Fibroblast of gingiva (primary cell): ENCODE measurements at places on chromosomes 11 and 22.

GRCh38 chr11:45671246-45672171, 6.1 kb upstream of the CHST1 start:
- DNase-seq: no peak

DNA sequence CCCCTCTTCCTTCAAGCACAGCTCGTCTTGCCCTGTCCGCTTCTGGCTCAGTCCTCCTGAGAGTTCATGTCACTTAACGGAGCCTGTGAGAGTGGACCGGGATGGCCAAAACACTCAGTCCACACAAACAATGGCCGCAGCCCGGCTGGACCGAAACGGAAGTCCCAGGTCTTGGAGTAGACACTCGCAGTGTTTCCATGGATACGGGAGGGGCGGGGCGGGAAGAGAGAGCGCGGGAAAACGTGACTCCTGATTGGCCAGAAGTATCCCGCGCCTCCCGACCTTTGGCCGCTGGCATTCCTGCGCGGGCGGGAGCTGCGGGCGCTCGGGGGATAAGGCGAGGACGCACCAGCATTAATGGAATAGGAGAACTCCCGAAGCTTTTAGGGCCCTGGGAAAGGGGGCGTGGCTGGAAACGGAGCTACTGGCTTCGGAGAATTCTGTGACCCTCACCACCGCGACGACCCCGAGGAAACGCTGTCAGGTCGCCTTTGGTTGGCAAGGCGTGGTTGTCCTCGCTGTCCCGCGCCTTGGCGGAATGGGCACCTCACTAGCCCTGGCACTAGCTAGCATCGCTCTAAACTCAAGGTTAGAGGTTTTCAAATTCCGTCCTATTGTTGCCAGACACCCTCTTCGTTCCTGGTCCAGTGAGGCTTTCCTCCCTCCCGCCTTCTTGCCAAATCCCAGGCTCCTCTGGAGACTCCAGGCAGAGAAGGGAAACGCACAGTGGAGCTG, at the start of the genes NLRP14 and ZNF214:
NLRP14 (plus strand) TSS at position 297 of the 735 bp plus-strand sequence. CDS start 18,108 bp downstream, outside the sequence.
ZNF214 (minus strand) TSS at position 164 of the 735 bp plus-strand sequence. CDS start 17,511 bp downstream, outside the sequence.
- DNase-seq: peak; percentile 93

DNA sequence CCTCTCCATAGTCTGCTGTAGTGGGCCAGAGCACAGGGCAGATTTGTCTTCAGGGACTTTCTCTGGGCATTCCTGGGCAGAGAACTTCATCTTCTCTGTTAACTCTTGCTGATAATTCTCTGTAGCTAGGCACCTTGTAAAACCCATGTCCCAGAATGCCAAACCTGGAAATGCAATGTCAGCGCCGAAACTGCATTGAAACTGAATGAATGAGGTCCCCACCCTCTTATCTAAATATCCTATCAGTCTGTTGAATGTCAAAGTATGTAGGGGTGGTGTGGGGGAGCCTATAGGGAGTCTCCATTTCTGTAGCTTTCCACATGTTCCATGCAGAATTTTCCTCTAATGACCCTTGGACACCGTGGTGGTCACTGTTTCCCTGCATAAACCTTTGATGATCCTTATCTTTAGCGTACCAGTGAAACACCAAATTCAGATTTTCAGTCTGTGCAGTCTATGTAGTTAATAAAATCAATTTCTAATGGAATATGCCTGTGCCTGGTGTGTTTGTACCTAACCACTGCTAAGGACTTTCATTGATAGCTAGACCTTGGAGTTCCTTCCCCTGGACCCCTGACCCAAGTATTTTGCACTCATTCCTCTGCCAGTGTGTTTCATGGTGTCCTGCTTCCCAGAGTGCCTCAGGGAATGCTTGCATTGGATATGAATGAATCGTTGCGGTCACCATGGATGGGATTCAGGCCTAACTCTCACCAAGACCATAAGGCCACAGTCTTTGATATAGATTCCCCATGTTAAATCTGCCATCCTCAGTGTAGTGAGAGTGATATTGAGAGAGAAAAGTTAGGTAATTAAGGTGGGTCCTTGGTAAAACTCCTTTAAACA, 2.5 kb upstream of the CABIN1 start:
- DNase-seq: no peak

DNA sequence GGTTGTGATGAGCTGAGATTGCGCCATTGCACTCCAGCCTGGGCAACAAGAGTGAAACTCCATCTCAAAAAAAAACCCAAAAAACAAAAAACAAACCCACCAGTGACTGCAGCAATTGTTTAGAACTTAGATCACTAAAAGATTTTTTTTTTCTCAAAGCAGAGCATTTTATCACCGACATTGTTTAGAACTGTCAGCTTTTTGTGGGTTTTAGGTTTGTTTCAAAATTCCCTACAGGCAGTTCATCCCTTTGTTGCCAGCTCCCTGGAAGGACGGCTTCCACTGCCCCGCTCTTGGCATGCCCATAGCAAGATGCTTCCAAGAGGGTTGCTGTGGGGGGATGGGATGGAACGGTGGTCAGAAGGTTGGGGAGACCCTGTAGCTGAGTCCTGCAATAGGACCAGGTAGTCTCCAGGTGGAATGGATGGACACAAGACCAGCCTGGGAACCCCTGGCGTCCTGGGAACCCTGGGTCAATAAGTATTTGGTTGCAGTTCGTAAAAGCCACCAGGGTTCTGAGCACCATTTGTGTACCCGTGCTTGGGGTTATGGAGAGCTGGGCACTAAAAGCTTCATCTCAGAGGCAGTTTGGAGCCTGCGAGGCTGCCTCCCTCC, 46.7 kb downstream of the TSPAN18 start:
- DNase-seq: no peak

DNA sequence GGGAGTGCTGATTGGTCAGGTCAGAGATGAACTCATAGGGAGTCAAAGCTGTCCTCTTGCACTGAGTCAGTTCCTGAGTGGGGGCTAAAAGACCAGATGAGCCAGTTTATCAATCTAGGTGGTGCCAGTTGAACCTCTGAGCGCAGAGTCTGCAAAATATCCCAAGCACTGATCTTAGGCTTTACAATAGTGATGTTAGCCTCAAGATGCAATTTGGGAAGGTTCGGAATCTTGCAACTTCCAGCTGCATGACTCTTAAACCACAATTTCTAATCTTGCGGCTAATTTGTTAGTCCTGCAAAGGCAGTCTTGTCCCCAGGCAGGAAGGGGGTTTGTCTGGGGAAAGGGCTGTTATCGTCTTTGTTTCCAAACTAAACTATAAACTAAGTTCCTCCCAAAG, 92.3 kb upstream of the PARVA start:
- peak; percentile 79 for DNase-seq

GRCh38 chr11:14587258-14587657, 56.3 kb upstream of the PDE3B start:
- DNase-seq: no peak

- DNase-seq: no peak
Measured at GRCh38 chr11:105858841-105859240, 163.2 kb downstream of the MSANTD4 start.

DNA sequence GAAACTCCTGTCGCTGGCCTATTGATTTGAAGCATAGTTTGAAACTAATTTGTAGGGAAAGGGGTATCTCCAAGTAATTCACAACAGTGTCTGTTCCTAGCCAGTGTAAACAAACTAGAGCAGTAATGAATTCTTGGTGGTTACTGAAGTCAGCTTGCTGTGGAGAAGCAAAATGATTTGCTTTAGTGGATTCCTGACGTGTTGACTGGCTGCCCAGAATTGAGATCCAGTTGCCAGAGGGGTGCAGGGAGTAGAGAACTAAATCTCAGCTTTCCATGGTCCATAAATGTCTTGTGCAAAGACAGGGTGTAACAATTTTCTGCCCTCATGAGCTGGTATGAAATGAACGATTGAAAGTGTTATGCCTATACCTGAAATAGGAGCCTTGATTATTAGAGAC, 382.5 kb upstream of the KIRREL3 start:
- DNase-seq: no peak

DNA sequence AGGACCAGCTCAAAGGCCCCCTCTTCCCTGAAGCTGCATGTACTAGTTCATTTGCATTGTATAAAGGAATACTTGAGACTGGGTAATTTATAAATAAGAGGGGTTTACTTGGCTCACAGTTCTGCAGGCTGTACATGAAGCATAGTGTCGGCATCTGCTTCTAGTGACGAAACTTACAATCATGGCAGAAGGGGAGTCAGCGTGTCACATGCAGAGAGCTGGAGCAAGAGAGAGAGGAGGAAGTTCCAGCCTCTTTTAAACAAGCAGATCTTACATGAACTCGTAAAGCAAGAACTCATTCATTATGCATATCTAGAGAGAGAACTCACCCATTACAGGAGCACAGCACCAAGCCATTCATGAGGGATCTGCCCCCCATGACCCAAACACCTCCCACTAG, 7.1 kb upstream of the HMGXB4 start:
- no peak for DNase-seq

DNA sequence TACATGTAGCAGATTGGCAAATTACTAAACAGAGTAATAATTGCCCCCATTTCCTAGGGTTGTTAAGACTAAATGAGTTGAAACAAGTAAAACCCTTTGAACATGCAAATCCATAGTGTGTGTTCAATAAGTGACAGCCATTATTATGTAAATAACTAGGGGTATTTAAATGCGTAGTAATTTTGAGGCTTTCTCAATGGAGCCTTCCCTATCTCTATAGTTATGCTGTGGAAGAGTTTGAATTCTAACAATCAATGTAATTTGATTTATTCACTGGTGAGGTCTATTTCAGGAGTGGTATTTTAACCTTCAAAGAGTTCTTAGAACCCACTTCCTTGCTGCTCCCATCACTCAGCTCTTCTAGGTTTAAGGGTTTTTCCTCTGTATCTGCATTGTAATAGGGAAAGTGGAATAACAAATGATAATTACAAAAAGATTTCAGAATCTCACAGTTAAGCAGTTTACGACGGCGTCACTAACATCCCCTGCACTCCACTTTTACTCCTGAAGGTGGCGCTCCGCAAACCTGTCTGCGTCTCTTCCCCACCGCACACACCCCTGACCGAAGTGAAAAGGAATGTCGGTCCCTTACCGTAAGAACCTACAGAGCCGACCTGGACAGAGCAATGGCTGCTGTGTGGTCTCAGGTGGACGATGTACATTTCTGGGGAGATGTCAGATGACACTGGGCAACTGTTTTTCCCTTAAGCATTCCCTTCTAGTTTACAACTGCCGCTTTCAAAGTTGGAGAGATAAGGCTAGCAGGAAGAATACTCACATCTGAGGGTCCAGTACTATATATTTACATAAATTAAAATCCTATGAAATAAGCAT, 80.8 kb downstream of the ZC3H12C start:
- DNase-seq: peak; percentile 73

- no peak for DNase-seq
Measured at GRCh38 chr11:6405052-6405667, 13.7 kb downstream of the APBB1 start.

DNA sequence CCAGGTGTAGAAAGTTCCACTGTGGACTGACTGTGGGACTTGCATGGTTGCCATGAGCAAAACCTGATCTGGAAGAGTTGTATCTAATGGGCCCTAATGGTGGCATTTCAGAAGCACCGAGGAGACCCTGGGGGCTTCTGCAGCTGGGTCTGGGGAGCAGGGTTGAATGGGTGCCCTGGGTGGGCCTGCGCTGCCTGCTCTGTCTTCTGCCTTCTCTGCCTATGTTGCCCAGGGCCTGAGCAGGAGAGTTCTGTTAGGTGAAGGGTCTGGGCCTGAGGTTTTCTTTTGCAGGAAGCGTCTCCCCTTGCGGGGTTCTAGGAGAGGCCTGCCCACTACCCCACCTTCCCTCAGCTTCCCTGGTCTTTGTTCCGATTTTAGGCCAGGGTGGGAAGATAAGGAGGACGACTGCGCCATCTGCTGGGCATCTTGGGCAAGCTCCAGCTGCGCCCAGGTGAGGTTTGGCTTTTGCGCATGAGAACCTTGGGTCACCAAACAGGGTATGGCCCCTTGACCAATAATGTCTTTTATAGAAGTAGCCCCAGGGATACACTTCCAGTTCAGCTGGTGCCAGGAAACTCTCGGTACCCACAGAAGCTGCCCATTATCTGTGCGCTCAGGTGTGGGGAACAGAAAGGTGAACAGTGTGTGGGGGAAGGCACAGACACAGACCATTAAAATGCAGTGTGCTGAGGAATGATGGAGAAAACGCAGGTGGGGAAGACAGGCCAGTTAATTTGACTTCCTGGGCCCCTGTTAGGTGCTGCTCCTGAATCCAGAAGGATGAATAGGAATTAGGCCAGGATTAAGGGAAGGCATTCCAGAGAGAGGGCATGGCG, 23.2 kb downstream of the COMMD9 start:
- no peak for DNase-seq

DNA sequence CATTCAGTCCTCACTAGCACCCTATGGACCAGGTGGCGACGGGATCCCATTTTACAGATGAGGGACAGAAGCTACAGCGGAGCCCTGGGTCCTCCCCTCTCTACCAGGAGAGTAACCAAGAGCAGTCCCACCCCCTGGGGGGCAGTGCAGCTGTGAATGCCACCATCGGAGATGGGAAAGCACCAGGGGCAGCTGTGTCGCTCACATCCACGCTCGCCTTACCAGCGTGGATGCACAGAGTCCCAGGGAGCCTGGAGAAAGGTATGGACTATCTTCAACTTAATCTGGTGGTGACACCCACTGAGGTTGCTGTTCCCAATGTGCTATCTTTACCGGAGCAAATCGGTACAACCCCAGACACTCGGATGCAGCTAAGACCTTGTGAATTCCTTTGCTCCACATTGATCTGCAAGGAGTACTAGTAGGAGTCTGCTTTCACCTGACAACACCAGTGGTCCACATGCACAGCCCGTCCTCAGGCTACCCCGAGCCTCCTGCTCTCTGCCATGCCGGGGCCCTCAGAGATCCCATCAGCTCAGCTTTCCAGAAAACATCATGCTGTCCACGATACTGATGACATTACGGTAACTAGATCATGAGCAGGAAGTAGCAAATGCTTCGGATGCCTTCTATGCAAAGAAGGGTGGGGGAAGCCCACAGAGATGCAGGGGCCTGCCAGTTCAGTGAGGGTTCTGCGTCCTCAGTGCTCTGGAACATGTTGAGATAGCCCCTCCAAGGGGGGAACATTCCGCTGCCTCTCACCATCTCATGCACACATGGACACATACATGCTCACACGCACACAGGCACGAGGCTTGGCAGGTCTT, 126.0 kb downstream of the CTTN start:
- no peak for DNase-seq

DNA sequence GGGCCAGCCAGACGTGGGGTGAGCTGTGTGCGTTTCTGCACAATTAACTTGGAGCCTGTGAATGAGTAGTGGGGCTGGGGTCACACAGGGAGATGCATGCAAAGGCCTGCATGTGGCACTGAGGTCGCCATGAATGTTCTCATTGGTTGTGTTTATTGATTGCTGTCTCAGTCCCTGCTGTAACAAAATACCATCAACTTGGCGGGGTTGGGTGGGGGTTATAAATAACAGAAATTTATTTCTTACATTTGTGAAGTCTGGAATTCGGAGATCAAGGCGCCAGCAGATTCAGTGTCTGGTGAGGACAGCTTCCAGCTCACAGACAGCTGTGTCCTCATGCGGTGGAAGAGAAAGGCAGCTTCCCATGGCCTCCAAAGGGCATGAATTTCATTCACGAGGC, 29.3 kb upstream of the PHF21B start:
- DNase-seq: no peak

DNA sequence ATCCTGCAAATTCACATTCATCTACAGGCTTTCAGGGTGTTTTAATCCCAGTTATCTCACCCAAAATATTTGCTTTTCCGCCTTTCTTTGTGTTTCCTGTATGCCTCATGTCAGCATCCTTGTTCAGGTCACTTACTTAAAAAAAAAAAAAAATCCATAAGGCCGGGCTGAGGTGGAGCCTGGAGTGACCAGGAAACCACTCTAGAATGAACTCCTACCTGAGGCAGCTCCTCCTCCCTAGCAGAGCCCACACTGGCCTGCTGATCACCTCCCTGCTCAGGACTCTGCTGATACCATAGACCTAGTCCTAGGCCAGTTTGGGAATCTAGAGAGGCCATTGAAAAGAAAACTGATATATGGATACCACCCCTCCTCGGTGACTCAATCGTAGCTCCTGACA, 8.7 kb upstream of the DGAT2 start:
- DNase-seq: no peak

- peak; percentile 55 for DNase-seq
Measured at GRCh38 chr11:94958121-94958696, 15.1 kb downstream of the CWC15 start.
